ENCODE measurements at places on chromosomes 16 and 17.

- DNase-seq = no peak
These were observed 827 bp upstream of the UBALD1 start for GRCh38 chr16:4615384-4616046.

DNA sequence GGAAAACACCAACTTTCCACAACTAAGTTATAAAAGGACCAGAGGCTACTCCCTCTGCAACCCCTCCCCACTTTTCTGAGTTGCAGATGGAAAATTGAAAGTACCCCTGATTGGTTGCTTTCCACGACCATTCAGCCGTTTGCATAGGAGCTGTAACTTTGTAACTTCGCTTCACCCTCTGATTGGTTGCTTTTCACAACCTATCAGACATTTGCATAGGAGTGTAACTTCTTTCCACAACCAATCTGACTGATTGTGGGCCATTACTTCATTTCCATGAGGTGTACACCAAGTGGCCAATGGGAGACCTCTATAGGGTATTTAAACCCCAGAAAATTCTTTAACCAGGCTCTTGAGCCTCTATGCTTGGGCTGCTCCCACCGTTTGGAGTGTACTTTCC lies 644.1 kb downstream of the WWOX start:
- no peak for DNase-seq

DNA sequence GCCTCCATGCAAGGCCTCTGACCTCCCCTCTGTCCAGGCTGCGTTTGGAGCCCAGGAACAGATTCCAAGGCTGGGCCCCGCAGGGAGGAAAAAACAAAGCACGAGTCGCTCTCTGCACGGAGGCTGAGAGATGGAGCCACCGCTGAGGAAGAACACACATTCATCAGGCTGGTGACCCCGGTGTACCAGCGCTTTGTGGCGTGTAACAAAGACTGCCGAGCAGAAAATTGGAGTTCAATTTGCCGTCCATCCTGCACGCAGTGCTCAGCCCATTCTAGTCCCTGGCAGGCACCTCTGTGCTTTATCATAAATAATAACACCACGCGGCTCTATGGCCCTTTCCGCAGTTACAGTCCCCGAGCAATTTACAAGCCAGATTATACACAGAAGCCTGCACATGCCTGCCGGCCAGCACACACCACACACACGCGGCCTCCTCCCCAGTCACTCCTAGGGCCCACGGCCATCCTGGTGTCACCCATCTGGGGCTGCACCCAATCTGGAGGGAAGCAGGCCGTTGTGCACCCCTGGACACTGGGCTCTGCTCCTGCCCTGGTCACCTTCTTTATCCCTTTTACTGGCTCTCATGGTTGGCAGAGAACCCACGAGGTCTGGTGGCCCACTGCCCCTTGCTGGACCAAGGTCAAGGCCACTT lies 124.4 kb downstream of the SDK2 start:
- DNase-seq = no peak

GRCh38 chr17:66525338-66525737 lies 222.9 kb downstream of the PRKCA start:
- no peak for DNase-seq

DNA sequence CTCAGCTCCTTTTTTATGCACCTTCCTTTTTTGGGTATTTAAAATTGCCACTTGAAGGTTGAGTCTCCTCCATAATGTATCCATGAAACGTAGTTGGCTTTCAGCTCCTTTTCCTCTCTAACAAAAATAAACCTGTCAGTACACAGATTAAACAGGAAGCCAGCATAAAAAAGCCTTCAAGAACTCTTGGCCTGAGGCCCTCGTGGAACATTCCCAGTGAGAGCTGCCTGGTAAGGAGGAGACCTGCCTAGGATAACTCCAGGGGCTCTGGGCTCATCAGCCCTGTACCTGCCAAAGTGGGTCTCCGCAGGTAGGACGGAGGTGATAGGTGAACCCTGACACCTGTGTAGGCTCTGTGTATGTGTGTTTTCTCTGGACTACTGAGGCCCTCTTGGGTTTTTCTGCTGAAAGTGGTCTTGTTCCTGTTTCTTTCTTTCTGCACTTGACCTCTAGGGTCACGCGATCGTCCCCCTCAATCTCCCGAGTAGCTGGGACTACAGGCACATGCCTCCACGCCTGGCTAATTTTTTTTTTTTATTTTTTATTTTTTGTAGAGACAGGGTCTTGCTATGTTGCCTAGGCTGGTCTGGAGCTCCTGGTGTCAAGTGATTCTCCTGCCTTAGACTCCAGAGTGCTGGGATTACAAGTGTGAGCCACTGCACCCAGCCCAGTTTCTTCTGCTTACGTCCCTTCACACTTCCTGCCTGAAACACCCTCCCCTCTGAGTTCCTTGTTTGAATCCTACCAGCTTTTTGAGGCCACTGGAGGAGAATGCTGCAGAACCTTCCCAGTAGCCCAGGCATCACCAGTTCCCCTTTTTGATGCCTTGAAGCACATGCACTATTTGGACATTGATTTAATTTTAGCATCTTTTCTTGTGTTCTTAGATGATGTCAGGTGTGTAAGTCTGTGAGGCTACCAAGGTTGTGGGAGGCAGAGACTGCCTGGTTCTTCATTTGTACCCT lies 9.8 kb downstream of the PGS1 start:
- no peak for DNase-seq

DNA sequence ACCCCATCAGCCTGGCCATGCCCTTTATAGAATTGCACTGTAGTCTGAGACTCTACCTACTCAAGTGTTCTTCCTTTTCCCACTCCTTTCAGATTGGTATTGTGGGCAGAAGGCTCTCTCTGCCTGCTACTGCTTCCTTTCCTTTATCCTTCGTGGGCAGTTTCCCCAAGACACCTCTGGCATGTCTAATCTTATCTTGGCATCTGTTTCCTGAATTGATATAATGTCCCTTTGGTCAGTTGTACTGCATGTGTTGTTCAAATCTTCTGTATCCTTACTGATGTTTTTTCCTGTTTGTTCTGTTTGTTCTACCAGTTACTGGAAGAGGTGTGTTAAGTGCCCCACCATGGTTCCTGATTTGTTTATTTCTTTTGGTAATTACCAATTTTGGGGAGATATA lies 29.5 kb upstream of the MSI2 start:
- DNase-seq = no peak

GRCh38 chr17:80692931-80693467 lies 148.4 kb downstream of the RPTOR start:
- DNase-seq = no peak

- no peak for DNase-seq
These were observed at the start of gene ZNF469 for GRCh38 chr16:88382491-88383400. Gene ZNF469 (plus strand): TSS chr16:88382959. CDS start chr16:88427471, 44,512 bp downstream.

GRCh38 chr17:66507982-66508760 lies 205.8 kb downstream of the PRKCA start:
- no peak for DNase-seq

DNA sequence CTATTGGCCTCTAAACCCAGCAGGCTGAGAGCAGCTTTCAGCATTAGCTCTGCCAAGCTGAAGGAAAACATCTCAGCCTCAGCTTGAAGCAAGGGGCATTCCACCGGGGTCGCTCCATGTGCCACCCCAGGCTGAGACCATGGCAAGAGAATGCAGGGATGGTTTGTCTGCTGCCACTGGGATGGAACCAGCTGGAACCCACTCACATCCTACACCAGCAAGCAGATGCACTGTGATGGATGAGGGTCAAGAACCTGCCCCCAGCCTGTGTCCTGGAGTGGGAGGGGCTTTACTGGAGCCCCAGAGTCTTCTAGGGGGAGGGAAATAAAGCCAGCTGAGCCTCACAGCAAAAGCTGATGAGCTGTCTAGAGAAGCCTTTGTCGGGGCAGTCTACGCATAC lies 51.9 kb downstream of the C16orf95 start:
- no peak for DNase-seq

GRCh38 chr16:81237282-81237681 lies 1.2 kb upstream of the BCO1 start:
- no peak for DNase-seq

- no peak for DNase-seq
These were observed 39.6 kb upstream of the MEOX1 start for GRCh38 chr17:43701318-43701743.

- no peak for DNase-seq
These were observed 196.8 kb downstream of the NTN1 start for GRCh38 chr17:9218064-9218635.

GRCh38 chr17:33967608-33968349 lies 287.3 kb upstream of the CCL2 start:
- no peak for DNase-seq

GRCh38 chr16:73064212-73064993 lies 16.5 kb upstream of the ZFHX3 start:
- no peak for DNase-seq

- no peak for DNase-seq
These were observed 140.2 kb downstream of the AATF start for GRCh38 chr17:37088913-37089312.

DNA sequence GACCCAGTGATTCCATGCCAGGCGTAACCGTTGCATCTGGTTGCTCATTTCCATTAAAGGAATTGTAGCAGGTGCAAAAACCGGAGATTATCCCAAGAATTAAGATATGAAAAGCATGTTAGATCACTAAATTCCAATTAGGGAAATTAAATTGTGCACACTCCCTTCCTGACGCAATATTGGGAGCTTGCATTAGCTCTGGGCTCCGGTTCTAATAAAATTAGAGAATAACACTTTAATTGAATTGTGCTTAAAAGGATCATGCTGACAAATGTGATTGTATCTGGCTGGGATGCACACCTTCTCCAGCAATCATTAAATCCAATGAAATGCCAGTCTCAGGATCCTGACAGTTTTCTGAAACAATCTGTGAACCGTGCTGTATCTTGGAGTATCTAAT lies 38.1 kb downstream of the IRX5 start:
- DNase-seq = no peak

- no peak for DNase-seq
These were observed 179.6 kb upstream of the GSE1 start for GRCh38 chr16:85433477-85433876.

DNA sequence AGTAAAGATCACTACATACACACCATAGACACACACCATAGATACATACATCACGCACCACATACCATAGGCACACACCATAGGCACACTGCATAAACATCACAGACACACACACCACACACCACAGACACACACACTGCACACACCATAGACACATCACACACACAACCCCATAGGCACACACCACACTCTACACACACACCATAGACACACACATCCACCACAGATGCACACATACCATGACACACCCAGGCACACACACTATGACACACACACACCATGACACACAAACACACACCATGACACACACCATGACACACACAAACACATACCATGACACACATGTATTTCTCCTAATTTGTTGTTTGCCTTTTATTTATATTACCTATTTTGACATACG lies 14.1 kb downstream of the TBC1D16 start:
- DNase-seq = no peak

- DNase-seq = no peak
These were observed 30.7 kb downstream of the CD300LF start for GRCh38 chr17:74682028-74682427.

DNA sequence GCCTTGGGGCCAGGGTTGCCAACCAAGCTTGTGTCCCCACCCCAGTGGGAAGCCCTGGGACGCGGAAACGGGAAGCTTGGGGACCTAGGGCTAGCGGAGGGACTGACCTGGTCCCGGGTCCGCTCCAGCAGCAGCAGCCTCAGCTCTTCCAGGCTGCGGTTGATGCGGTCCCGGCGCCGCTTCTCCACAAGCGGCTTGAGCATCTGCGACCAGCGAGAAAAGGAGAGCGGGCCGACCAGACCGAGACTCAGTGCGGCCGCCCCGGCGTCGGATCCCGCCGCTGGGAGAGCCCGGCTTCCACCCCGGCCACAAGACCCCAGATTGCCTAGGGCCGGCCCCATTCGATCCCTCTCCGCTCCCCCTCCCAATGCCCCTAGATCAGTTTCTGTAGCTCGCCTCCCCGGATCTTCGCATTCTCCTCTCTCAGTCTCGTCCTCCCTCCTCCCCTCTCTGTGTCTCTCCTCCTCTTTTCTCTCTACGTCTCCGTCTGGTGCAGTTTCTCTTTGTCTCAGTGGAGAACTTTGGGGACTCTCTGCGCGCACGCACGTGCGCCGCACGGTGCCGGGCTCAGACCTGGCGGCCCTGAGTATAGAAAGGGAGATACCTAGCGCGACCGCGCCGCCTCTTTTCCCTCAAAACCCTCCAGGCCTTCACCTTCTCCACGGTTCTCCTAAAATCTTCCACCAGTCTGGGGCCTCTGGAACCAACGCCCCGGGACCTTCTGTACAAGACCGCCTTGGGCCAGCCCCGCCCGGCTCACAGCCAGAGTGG lies 797 bp downstream of the HES7 start:
- no peak for DNase-seq

DNA sequence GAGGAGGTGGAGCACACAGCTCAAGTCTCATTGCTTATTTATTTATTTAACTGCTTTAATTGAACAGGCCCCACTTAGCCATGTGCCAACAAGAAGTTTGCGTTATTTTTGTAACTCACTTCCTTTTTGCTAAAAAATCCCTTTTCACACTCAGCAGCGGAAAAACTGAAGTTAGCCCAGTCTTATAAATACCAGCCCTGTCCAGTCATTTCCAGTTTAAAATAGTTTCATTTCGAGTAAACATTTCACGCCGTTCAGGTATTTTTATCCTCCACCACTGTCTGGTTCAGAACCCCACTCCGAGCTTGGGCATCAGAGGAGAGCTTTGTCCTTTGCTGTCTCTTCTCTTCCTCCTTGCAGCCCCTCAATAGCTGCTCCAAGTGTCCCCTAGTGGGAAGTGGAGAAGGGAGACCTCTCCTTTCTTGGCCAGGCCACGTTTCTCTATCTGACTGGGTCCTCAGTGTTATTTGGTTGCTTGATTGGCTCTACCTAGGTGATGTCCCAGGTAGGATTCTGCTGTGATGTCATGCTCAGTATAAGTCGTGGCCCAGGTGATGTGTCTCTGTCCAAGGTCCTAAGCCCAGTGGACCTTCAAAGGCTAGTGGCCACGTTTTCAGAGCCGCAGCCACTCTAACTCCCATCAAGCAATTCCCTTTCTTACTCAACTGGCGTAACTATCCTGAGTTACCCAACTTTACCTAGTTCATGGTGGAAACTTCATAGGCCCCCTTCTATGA lies 53.0 kb upstream of the GAS7 start:
- DNase-seq = no peak

- DNase-seq = no peak
These were observed 190.6 kb upstream of the CIBAR2 start for GRCh38 chr16:85302848-85303353.

- DNase-seq = no peak
These were observed 67.5 kb downstream of the IQCK start for GRCh38 chr16:19785512-19786130.

DNA sequence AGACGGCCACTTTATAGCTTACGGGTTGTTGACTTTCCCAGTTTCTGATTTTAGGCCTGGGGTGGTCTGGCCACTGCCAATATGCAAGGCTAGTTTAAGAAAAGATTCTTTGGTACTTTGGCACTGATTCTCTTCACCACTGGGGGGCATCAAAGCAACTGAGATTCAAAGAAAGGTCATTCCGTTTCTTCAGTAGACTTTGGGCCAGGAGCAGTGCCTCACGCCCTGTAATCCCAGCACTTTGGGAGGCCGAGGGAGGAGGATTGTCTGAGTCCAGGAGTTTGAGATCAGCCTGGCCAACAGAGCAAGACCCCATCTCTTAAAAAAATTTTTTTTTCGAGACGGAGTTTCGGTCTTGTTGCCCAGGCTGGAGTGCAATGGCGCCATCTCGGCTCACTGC lies 53.0 kb downstream of the RPA1 start:
- no peak for DNase-seq

- DNase-seq = no peak
These were observed 11.9 kb downstream of the KRT32 start for GRCh38 chr17:41455236-41455635.

Measured in activated CD8-positive, alpha-beta memory T cell treated with anti-CD3 and anti-CD28 coated beads for 1 hour (primary cell).